T-helper 2 cell treated with Interferon-gamma antibody and Interleukin-4, amounts not matched to agents 5 μg/mL and 100 μg/mL, for 36 hours (primary cell): ENCODE measurements at places on chromosomes 2 and 18.

GRCh38 chr2:136141510-136142149 lies 23.7 kb upstream of the CXCR4 start:
- DNase-seq, result no peak

DNA sequence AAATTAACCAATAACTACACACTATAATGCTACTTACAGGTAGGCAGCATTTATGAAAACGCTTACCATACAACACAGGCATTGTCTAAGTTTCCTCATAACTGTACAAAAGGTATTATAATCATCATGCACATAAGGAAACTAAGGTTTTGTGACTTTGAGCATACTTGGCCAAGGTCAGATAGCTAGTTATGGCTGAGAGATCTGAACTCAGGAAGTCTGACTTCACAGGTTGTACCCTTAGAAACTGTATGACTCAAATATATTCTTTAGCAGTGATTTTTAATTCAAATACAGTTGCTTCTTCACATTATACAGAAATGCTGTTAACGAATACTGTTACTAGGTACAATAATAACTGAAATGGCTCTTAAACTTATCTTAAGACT lies 89.3 kb downstream of the TRIP12 start:
- DNase-seq, result no peak

DNA sequence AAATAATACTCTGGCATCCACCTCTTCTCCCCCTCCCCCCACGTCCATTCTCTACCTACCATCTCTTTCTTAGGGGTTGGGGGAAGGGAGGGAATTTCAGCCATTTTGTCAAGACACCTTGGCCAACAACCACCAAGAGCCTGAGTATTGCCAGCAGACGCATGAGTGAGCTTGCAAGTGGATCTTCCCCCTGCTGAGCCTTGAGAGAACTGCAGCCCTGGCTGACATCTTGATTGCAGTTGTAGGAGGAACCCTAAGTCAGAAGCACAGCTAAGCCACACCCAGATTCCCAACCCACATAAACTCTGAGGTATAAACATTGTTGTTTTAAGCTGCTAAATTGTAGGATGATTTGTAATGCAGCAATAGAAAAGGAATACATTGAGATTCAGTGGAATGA lies 165.6 kb downstream of the TMEFF2 start:
- no peak for DNase-seq

- DNase-seq, result no peak
Observed at GRCh38 chr2:53442783-53443182, 324.8 kb upstream of the CHAC2 start.

- DNase-seq, result no peak
Observed at GRCh38 chr18:25786758-25787157, 303.7 kb downstream of the SS18 start.

- no peak for DNase-seq
Observed at GRCh38 chr2:105749583-105750400, 5.1 kb downstream of the NCK2 start.

GRCh38 chr2:178579006-178579405 lies 98.7 kb downstream of the PLEKHA3 start:
- no peak for DNase-seq

DNA sequence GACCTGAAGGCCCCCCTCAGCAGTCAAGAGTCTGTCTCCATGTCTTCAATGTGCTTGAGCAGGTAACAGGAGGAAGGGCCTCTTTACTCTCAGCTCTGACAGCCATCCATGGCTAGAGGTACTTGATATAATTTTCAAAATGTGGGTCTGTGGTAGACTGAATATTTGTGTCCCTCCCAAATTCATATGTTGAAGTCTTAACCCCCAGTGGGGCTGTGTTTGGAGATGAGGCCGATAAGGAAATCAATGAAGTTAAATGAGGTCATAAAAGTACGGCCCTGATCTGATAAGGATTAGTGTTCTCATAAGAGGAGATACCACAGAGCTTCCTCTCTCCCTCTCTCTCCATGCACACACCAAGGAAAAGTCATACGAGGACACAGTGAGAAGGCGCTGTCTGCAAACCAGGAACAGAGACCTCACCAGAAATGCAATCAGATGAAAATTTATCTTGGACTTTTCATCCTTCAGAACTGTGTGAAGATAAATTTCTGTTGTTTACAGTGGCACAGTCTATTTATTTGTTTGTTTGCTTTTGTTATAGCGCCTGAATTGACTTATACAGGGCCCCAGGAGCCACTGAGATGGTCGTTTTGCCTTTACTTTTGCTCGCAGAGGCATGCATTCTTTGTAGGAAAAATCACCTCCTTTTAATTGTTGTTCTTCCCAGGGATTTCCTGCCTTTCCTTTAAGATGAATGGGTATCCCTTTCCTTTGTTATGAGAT lies 274.8 kb upstream of the TRIB2 start:
- no peak for DNase-seq

GRCh38 chr2:95345563-95346230 lies 48.5 kb downstream of the KCNIP3 start:
- DNase-seq, result peak; percentile 69

DNA sequence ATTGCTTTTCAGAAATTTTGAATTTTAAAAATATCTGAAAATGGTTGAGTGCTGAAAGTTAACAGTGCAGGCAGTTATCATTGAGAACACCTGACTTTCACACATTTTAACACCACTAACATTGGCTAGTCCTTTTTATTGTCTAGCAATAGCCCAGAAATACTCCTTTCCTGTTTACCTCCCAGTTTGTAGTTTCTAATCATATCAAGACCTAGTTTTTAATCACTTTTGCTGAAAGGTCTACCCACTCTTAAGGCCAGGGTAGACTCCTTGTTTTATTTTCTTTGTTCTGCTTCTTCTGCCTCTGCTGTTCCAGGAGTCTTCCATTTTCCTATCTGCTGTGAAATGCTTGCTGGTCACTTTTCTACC lies 72.1 kb downstream of the UBE2E3 start:
- no peak for DNase-seq

- DNase-seq, result no peak
Observed at GRCh38 chr2:24840962-24841945, 48.0 kb downstream of the CENPO start.

DNA sequence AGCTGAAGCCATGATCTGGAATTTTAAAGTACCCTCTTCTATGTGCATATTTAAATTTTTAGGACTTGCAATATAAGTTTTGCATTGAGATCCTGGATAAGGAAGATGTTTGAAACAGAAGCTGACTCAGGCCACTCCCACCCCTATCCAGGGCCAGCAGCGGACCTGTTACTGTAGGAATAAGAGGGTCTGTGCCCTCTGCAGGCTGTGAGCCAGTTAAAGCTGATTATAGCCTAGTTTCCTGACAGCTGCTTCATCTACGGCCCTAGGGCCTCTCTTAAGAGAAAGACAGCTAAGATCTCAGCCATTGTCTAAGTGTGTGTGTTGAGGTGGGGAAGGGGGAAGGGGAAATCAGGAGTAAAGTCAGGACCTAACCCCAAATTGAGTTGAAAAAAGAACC lies 234.0 kb downstream of the HAUS1 start:
- DNase-seq, result no peak

DNA sequence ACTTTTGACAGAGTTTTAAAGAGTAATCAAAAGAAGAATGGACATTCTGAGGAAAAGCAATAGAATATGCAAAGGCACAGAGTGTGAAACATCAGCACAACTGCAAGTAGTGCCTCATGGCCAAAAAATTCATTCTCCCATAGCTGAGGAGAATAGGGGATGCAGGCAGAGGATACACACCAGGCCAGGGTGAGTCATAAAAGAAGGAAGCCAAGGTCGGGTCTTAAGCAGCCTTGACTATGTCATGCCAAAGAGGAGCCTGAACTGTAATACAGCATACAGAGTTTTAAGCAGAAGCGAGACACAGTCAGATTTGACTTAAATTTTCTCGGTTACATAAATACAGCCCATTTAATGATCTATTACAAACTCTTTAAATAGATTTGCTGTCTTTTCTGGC lies 165.0 kb downstream of the LNPK start:
- no peak for DNase-seq

- no peak for DNase-seq
Observed at GRCh38 chr18:47968006-47968676, 37.7 kb upstream of the SMAD2 start.

- DNase-seq, result no peak
Observed at GRCh38 chr18:51588616-51589015, 391.1 kb upstream of the MEX3C start.

DNA sequence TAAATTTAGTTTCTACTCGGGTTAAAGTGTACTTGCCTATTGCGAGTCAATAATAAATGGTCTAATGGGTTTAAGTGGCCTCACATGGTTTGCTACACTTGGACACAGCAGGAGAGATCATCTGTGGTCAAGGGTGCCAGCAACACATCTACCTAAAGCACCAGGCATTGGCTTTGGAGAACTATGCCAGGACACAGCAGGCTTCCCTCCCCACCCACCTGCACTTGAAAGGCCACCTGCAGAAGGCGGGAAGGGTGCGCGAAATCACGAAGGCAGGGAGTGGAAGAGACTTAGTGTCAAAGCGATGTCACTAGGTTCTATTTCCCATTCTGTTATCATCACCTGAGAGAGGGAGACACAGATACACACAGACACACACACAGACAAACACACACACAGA lies 44.5 kb downstream of the MYT1L start:
- no peak for DNase-seq

DNA sequence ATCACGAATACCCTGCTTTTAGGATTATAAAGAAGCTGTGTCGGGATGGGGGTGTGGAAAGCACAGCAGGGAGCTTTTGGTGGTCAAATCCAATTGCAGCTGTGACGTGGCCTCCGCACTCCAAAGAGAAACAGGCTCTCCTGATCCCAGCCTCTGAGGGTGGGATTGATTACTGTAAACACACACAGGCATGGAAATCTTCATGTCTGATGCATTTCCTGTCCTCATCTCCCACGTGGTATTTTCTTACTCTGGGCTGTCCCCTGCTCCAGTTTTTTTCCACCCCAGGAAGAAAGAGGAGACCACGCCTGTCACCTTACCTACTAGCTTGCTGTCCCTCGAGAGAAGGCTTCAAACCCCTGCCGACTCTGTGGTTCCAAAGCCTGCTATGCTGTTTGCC lies 22.7 kb downstream of the RNF152 start:
- no peak for DNase-seq

DNA sequence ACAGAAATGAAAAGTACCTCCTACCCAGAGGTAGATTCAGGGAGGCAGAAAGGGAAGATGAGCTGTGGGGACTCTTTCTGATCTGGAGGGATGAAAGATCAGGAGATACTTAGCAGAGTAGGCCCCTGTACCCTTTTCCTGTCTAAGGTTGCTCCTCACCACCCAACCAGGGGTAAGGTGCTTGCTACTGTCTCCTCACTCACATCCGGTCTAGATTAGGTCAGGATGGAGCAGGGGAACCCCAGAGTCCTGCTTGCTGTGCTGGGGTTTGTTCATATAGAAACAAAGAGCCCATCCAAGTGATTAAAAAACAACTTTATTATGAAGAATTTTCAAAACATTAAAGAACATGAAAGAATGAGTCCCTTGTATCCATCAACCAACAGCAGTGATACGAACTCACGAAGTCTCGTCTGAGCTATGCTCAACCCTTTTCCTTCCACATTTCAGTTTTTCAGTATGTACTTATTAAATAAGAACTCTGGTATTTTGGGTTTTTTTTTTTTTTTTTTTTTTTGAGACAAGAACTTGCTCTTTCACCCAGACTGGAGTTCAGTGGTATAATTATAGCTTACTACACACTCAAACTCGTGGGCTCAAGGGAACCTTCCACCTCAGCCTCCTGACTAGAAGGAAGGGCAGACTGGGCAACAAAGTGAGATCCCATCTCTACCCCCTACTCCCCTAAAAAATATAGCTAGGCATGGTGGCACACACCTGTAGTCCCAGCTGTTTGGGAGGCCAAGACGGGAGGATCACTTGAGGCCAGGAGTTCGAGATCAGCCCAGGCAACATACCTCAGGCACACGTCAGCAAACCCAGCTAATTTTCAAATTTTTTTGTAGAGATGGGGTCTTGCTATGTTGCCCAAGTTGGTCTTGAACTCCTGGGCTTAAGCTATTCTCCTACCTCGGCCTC lies 28.5 kb upstream of the MCFD2 start:
- peak; percentile 82 for DNase-seq

DNA sequence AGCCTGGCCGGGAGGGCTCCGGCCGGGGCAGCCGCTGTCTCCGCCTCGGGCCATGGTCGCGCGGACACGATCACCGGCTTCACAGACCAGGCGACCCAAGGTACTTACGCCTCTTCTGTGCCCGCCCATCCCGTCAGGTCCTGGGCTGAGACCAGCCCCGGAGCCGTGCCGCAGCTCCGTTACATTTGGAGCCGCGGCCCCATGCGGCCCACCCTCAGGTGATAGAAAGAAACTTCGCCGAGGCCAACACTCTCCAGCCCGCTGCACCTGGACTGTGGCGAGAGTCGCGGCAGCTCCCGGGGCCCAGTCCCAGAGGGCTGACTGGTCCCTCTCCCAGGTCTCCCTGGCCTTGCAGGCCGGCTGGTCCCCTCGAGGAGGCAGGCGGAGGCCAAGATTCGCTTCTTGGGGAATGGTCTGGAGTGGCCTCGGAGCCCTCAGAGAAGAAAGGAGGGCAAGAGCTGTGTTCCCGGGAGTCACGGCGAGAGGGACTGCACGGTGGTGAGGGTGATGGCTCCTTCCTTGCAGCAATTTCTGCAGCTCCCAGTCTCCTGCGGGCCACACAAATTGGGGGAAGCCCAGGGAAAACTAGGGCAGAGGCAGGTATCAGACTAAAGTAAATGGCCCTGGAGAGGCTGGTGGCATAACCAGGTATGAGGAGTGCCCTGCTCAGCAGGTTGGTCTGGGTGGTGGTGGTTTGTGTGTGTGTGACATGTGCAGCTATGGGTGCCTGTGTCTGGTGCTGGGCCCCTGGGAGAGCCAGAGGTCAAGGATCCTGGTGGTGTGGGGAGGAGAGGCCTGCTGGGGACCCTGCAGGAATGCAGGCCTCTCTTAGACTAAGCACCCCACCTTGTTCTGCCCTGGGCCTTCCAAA lies 822 bp downstream of the GDF7 start:
- no peak for DNase-seq

GRCh38 chr2:204005940-204006721 lies 69.6 kb downstream of the ICOS start:
- DNase-seq, result no peak

DNA sequence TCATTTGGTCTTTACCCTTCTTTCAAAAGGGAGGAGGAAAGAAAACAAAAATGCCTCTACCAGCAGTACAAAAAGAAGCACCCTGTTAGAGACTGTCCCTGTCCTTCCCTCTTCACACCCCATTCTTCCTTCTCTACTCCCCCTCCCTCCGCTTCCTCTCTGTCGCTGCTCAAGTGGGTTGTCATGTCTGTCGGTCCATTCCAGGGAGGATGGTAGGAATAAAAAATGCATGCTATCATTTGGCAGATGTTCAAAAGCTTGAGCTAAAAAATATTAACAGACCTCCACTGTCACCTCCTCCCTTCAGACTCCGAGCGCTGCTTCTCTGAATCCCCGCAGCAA lies 482.0 kb downstream of the BCL11A start:
- DNase-seq, result no peak

GRCh38 chr2:45782986-45783385 lies 131.5 kb downstream of the PRKCE start:
- no peak for DNase-seq
